ENCODE measurements at places on chromosomes 13 and 19. TPM values are rescaled to one million over a fixed set of nuclear protein-coding genes. Genes with fewer than 3 reads are reported as not detected.
A peak's percentile ranks its signal among the peaks of the same experiment; 100 is the strongest.

DNA sequence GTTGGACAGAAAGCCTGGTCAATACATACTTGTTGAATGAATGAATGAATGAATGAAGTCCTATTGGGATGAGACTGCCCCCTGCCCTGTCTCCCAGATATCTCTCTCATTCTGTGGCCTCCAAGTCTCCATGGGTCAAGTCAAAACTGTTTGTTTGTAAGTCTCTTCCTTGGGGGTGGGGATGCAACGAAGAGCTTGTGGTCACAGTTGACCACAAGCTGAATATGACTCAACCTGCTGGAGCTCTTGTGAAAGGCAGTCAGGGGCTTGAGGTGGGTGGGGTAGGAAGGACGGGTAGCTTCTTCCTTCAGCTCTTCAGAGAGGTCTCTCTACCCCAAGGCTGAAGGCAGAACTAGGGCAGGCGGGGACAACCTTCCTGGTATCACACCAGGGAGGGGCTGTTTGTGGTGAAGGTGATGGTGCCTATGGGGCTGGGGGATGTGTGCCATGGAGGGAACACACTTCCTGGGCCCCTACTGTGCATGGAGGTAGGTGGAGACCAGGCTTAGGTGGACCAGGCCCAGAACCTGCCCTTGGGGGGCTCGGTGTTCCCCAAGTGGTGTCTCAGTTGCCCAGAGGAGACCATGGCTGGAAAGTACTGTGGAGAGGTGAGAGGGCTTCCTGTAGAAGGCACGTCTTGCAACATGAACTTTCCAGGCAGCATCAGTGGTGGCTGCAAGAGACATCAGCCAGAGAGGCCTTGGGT lies 8.0 kb downstream of the MYO1F start:
- no peak for DNase-seq

The DIAPH3 gene
- 0.03 TPM for polyA plus RNA-seq

GRCh38 chr13:34588362-34588761 lies 353.7 kb upstream of the NBEA start:
- no peak for DNase-seq

DNA sequence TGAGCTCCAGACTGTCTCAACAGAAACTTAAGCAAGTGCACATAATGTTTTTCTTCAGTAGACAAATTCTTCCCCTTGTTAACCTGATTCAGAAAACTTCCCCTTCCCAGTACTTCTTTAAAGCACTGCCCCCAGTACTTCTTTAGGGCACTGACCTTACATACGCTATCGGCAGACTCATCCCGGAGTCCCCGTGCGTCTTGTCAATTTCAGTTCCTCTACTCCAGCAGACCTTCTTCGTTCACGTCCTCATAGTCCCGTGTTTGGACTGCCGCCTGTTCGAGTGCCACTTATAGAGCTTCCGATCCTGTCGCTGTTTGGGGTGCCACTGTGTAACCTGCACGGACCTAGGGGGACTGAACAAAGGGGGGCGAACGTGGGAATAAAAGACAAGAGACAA lies 29.0 kb downstream of the ZNF627 start:
- DNase-seq: no peak

The ZIC5 gene
- not detected for polyA plus RNA-seq

The FFAR2 gene
- 0.07 TPM for polyA plus RNA-seq

DNA sequence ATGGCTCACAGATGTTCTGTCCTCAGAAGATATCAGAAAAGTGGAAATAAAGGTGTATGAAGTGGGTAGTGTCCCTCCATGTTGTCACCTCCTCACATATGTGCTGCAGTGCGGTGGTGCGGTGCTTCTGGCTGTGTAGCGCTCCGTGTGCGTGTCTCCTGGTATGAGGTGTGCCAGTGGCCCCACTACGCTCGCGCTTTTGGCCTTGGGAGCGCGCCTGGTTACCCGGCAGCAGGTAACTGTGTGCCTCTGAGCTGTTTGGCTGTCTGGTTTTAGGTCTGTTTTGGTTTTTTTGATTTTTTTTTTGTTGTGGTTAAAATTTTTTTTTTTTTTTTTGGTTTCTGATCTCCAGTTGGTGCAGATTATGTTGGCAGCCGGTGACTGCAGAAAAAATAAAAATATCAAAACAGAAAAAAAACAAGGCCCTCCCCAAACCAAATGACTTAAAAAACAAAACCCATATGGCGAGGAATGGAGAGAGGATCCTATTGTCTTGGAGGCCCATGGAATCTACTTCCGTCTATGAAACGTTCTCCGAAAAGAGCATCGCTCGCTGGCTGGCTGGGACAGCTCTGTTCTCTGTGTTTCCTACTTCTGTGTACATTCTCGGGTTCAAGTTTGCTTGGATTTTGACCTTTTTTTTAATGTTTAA lies 7.9 kb downstream of the HNRNPL start:
- peak; percentile 38 for DNase-seq

- no peak for DNase-seq
These were observed 27.5 kb downstream of the CRYL1 start for GRCh38 chr13:20498129-20498528.

The ZNF675 gene
- polyA plus RNA-seq: 0.51 TPM

The ZNF416 gene
- 2.9 TPM for polyA plus RNA-seq

The DHDH gene
- polyA plus RNA-seq: 0.14 TPM

The PLVAP gene
- polyA plus RNA-seq: 46.0 TPM
